ENCODE measurements at places on chromosomes 2 and 18. TPM values are rescaled to one million over a fixed set of nuclear protein-coding genes. Genes with fewer than 3 reads are reported as not detected.

The SLC19A3 gene
- total RNA-seq = 0.10 TPM

The ACVR1C gene
- not detected for total RNA-seq

The TDRD15 gene
- not detected for total RNA-seq

The GALM gene
- total RNA-seq = 7.1 TPM

The SP110 gene
- total RNA-seq = 18.9 TPM

The POTEJ gene
- total RNA-seq = not detected

The PLCD4 gene
- total RNA-seq = 6.9 TPM

The RAD51AP2 gene
- 0.17 TPM for total RNA-seq

The CABYR gene
- 16.3 TPM for total RNA-seq

The SKA1 gene
- total RNA-seq = 21.8 TPM

The SH2D6 gene
- 1.0 TPM for total RNA-seq

The DPYSL5 gene
- total RNA-seq = 9.1 TPM

The WNT6 gene
- not detected for total RNA-seq

The UGT1A3 gene
- not detected for total RNA-seq

The GREB1 gene
- 3.4 TPM for total RNA-seq

The INHBB gene
- 0.16 TPM for total RNA-seq

The PLB1 gene
- total RNA-seq = 0.65 TPM

The HIBCH gene
- 25.8 TPM for total RNA-seq

The ASB3 gene
- total RNA-seq = 33.1 TPM

The AGXT gene
- total RNA-seq = 0.07 TPM

The NEB gene
- not detected for total RNA-seq

The SULT6B1 gene
- not detected for total RNA-seq

The PLEK gene
- not detected for total RNA-seq

The ETAA1 gene
- 42.1 TPM for total RNA-seq

The TFCP2L1 gene
- 0.26 TPM for total RNA-seq

The KCNJ3 gene
- total RNA-seq = not detected

The KCNG2 gene
- total RNA-seq = not detected

The SERPINB10 gene
- not detected for total RNA-seq

The AP1S3 gene
- total RNA-seq = 8.9 TPM
